Hindlimb muscle (tissue), 1 donor: ENCODE measurements at places on chromosomes 1 and 21.

- no peak for DNase-seq
Observed at GRCh38 chr21:38289705-38290485, 33.1 kb downstream of the KCNJ15 start.

- DNase-seq, result no peak
Observed at GRCh38 chr1:90550626-90551406, 166.3 kb downstream of the BARHL2 start.

- DNase-seq, result no peak
Observed at GRCh38 chr1:201013991-201014815, 9.3 kb downstream of the KIF21B start.

DNA sequence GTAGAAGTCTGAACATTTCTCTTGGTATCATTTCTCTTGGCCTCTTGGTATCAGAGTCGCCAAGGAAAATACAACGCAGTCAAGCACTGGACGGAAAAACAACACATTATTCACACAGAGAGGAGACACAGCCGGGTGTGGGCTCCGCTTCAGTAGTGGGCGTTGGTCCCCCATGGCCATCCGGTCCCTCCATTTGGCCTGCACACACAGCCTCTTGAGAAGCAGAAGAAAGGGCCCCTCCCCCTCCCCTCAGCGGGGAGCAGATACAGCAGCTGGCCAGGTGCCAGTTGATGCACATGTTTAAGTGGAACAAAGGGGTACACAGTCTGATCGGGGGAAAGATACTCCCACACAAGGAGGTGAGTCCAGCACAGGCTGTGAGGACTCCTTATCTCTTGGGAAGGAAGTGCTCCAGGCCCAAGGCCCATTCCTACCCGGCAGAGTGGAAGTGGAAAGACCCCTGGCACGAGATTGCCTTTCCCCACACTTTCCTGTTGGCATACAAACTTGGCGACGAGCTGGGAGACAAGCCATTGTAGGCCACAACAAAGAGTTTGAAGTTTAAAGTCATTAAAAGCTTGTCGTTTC, 311.3 kb downstream of the FAM72C start:
- no peak for DNase-seq

- DNase-seq, result no peak
Observed at GRCh38 chr1:91550961-91551360, 50.3 kb downstream of the CDC7 start.

DNA sequence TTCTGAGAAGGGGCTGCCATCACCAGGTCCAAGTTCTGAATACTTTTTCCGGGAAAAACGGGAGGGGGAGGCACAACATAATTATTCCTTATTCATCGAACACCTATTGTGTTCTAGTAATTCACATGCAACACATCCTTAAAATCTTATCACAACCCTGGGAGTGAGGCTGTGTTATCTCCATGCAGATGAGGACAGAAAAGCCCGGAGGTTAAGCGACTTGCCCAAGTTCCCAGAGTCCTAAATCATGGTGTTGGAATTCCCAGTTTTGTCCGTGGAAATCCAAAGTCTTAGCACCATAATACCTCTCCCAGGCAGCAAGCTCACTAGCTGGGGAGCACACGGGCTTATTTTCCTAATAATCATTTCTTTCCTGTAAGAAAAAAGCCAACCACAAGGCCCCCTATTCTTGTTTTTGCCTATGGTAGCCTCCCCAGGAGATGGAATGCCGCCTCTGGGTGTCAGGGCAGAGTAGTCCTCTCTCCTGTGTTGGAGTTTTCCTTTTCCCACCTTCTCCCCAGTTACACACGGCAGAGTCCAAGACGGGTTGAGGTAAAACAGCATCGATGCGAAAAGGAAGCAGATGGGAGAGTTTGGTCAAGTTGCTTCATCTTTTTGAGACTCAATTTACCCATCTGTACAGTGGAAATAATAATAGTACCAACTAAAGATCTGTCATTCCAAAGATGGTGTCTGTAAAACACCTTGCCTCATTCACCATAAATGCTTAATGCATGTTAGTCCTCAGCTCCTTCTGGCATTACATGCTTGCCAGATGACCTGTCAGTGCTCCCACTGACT, 228.0 kb upstream of the TMEM51 start:
- no peak for DNase-seq

- no peak for DNase-seq
Observed at GRCh38 chr21:42741066-42741465, 87.6 kb downstream of the PDE9A start.

DNA sequence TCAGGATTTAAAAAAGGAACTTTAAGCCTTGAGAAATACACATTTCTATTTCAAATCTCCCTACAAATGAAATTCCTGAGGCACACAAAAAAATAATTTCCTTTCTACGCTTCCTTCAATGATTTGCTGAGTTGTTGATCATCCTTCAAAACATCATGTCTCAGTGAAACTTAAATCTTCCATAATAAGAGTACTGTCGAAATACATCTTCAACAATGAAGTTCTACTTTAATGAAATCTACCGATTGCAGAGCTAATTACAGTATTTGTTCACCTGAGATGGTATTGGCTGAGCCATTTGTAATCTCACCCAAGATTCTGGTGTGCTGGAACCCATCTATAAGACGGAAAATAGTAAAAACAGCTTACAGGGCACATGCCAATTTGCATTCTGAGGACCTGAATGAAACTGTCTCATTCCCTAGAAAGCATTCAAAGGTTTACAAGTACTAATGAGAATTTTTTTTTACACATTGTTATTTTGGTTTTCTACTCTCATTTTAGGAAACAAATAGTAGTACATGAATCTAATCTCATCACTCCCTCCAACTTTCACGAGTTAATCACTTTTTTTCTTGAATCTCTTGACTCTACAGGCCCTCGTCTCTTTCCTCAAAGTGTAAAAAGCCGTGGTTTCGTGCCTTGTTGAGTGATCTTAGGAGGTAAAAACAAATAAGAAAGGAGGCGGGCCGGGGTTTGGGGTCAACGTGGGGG, 1.1 kb downstream of the CHML start:
- DNase-seq, result no peak

- no peak for DNase-seq
Observed at GRCh38 chr1:1400576-1401456, 1.7 kb upstream of the CCNL2 start.

DNA sequence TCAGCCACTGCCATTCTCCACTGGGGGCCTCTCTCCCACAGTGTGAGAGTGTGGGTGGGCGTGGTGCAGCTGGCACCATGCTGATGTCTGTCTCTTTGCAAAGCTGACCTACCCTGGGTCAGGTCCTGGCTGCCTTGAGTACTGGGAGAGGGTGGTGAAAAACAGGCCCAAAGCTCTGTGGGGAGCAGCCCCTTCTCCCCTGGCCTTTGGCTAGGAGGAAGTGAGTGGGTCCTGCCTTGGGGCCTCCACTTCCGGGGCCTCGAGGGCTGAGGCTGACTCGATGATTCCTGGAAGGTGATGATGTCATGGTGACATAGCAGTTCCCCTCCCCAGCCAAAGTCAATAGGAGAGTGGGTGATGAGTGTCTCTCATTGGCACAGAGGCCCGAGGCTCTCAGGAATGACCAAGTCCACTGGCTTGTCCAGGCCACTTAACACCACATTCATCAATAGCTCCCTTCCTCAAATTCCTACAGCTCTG, 53.0 kb downstream of the IER5 start:
- DNase-seq, result no peak

GRCh38 chr1:10504249-10504648, 29.5 kb downstream of the PEX14 start:
- DNase-seq, result no peak

DNA sequence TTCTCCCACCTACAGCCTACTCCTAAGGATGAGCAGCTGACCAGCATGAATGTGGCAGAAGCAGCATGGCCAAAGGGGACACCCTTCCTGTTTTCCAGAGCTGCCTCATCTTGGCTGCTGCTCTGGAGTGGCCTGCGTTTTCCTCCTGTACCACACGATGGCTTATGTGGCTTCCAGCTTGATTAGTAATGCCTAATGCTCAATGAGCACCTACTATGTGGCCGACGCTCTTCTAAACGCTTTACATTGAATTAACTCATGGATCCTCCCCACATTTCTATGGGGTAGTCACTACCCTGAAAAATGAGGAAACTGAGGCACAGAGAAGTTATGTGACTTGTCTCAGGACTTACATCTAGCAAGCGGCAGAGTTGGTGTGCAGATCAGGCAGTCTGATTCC, 18.0 kb upstream of the SDHB start:
- DNase-seq, result no peak

DNA sequence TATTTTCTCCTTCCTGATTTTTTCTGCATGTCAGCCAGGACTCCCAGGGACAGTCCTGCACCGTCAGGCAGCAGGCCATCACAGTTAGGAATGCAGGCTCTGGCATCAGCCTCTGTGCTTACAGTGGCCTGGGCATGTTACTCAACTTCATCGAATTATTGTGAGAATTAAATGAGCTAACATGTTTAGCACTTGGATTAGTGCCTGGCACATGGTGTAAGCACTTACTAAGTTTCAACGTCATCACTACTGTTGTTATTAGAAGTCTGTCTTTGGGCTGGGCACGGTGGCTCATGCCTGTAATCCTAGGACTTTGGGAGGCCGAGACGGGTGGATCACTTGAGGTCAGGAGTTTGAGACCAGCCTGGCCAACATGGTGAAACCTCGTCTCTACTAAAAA, 45.1 kb downstream of the SCCPDH start:
- no peak for DNase-seq

DNA sequence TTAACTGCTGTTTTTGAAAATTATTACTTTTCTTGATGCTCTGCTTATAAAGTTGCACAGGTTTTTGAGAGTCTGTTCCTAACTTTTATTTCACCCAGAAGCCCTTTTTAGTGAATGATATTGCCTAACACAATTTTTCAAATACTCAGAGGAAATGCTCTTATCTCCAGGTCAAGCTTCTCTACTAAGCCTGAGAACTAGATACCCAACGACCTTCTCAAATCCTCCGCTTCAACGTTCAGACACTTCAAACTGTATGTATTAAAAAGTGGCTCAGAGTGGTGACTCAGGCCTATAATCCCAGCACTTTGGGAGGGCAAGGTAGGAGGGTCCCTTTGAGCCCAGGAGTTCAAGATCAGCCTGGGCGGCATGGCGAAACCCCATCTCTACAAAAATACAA, 88.5 kb downstream of the ASH1L start:
- no peak for DNase-seq
